NCI-H2029 treated with DMSO at 0.1 percent for 48 hours (cell line): ENCODE measurements at places on chromosomes 7 and 10.

DNA sequence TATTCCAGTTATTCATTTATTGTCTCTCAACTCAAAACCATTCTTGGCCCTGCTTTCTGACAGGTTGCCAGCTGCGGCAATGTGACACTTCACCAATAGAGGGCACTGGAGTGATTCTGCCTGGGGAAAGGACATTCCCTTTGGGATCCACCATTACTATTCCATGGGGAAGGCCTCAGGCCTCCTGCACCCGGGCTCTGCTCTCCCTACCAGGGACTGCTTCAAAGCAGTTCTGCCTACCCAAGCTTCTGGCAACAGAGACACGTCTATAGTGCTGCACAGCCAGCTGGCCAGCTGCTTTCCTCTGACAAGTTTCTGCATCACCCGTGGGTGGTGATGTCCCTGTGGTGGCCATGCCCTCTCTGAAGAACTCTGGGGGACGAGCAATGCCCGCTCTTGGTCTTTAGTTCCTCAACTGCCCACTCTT is 163.8 kb downstream of the ELMO1 start:
- no peak for DNase-seq

GRCh38 chr10:13560597-13560996 is 26.2 kb upstream of the PRPF18 start:
- no peak for DNase-seq

DNA sequence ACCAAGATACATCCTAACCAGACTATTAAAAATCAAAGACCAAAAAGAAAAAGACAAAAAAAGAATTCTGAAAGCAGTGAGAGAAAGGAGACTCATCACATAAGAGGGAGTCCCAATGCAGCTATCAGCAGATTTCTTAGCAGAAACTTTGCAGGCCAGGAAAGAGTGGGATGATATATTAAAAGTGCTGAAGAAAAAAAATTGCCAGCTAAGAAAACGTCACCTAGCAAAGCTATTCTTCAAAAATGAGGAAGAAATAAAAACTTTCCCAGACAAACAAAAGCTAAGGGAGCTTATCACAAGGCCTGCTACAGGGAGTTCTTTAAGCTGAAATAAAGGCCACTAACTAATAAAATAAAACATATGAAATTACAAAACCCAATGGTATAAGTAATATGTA is 40.5 kb upstream of the CDK6 start:
- no peak for DNase-seq

DNA sequence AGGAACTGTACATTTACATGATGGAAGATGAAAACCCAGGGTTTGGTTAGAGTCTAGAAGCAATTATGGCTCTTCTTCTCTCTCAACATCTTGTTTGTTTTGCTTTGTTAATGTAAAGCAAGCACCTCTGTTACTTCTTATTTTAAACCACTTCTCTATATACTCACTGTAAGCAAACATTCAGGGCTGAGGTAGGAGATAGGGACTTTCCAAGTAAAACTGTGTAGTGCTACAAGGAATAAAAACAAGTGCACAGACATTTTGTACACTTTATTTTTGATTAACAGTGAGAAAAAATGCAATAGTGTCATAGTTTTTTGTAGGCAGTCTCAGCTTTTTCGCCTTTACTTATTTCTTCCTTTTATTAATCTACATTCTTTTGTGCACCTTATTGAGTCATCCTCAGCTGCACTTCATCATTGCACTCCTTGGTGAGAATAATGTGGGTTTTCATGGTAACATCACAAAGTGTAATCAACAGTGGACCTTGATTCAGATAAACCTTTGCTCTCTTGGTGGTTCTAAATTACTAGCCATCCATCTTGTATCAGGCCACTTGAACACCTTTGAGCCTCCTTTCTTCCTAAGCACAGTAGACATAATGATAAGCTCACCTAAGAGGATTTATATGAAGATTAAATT is 52.9 kb downstream of the ELMO1 start:
- DNase-seq: no peak

DNA sequence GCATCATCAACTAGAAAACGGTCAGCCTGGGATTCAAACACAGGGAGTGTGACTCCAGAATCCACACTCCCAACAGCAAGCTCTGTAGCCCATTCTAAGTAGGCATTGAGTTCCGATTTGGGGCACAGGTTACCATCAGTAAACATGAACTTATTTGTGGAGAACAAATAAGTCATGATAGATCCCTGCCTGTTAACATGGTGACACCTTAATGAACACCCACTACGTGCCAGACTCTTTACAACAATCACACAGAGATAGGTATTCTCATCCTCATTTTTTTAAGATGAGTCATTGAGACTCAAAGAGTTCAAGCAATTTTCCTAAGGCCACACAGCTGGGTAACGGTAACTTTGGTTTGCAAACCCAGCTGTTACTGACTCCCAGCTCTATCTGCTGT is 91.5 kb downstream of the LYZL2 start:
- DNase-seq: no peak

- no peak for DNase-seq
Observed at GRCh38 chr10:89566992-89567391, 31.6 kb upstream of the SLC16A12 start.
